ENCODE measurements at places on chromosomes 7 and 10.

GRCh38 chr7:33789871-33790630 lies 115.3 kb upstream of the BMPER start:
- no peak for DNase-seq

- no peak for DNase-seq
Measured at GRCh38 chr10:598415-599170, 90.9 kb downstream of the DIP2C start.

GRCh38 chr10:87915406-87915805 lies 52.0 kb downstream of the PTEN start:
- no peak for DNase-seq

DNA sequence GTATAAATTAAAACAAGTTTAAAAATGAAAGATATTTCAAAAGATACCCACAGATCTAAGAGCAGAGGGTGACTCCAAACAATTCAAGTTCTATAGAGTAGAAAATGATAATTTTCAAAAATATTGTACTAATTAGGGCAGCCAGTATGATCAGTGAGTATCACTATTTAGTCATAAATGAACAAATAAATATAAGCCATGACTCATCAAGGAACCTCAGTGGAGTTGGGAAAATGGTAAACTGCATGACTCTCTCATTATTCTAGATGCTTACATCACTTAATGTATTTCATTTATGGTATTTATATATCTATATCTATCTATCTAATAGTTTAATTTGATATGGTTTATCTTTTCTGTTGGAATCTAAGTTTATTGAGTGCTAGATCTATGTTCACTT lies 94.3 kb downstream of the THSD7A start:
- DNase-seq: no peak

DNA sequence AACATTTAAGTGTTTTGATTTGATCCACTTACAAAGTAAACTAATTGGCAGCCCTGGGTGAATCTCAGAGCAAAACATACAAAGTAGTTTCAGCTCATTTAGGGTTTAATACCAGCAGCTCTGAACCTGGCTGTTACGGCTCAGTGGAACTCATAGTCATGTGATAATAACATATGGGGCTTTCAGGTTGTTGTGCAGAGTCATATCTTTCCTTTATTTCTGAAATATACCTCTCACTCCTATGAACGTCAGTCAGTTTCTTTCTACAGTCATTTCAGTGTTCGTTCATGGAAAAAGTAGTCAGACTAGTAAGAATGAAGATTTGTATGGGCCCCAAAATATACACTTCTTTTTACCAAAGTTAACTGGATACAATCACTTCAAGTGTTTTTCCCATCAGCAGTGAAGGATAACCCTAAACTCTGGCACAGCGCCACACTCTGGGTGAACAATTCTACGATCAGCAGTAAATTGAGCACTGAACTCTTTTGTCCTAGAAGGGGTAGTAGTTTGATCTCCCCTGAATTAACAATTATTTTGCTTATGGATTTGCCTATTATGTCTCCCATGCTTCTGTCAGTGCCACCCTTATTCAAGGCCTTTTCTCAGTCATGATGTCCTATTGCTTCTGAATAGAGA lies 218.6 kb downstream of the THSD7A start:
- DNase-seq: no peak

DNA sequence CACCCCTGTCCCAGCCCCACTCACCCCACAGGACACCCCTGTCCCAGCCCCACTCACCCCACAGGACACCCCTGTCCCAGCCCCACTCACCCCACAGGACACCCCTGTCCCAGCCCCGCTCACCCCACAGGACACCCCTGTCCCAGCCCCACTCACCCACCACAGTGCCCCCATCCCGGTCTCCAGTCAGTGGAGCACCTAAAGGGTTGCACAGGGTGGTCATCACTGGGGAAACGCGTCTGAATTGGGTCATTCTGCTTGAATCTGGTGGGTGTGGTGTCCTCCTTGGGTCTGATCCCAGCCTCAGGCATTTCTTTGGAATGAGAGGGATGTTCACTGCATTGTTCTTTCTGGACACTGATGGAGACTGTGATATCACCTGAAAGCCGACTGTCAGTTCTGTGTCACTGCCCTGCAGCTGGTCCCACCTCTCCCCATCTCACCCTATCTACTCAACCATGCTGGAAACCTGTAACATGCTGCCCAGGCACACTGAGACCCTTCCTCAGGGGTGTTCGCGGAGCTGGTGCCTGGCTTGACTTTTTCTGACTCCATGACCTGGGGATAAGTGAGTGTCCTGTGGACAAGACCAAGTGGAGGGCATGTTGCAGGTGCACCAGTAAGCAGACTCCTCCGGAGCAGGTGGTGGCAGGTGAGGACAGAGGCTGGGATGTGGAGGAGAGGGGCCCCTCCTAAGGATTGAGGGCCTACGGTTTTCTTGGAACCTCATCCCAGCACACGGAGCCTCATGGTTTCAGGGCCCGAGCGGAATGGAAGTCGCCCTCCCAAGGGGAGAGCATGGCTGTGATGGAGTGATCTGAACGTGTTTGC lies 262.5 kb upstream of the PPP2R2D start:
- no peak for DNase-seq

DNA sequence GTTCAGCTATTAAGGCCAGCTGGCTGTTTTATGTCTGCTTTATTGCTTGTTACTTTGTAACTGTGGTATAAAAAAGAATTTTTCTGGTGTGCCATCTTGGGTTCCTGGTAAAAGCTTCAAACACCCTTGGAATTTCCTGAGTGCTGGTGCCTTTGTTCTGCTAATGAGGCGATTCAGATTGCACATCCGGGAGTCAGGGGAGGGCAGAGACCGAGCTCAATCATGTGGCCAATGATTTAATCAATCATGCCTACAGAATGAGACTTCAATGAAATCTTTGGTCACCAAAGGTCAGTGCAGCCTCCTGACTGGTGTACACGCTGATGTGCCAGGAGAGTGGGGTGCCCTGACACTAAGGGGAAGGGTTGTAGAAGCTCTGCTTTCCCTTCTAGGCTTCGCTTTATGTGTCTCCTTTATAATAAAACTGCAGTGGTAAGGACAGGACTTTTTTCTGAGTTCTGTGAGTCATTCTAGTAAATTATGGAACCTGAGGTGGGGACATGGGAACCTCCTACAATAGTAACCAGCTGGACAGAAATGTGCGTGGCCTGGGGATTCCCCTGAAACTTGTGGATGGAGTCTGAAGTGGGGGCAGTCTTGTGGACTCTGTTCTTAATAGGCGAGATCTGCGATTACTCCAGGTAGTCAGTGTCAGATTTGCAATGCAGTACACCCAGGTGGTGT lies 69.4 kb upstream of the OGDHL start:
- no peak for DNase-seq

DNA sequence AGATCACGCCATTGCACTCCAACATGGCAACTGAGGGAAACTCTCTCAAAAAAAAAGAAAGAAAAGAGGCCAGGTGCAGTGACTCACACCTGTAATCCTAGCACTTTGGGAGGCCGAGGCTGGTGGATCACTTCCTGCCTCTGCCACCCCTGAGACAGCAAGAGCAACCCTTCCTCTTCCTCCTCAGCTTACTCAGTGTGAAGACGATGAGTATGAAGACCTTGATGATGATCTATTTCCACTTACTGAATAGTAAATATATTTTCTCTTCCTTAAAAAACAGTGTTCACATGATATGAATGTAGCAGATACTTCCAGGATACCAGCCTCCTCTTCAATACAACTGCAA lies 2.1 kb upstream of the ZKSCAN1 start:
- DNase-seq: no peak

DNA sequence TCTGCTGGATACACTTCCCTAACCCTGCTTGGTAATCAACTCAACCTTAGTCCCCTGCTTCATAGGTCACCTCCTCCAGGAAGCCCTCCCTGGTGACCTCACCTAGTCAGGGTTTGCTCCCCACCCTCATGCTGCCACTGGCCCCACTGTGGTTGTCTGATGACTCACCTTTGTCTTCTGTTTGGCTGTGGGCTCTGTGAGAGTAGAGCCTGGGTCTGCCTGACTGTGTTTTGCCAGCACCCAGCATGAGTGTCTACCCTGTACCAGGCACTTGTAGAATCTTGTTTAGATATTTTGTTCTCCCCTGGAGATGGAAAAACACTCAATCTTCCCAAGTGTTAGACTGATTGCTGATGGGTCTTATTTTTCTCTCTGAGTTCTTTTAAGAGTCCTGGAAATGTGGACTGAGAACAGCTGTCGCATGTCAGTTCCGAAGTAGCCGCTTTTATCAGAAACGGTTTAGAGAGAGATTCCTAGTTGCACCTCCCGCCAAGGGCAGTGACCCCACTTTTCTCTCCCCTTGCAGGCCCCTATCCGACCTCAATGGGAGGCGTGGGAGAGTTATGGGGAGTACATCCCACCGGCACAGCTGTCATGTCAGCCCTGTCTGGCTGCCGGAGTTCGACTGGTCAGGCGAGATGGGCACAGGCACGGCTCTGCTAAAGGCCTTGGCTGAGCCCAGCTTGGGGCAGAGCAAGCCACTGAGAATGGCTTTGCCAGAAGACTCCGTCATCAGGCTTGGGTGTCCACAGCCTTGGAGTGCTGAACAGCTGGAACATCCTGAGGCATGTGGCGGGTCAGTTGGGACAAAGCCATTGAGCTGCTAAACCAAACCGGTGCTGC lies 134.3 kb downstream of the GRK5 start:
- DNase-seq: no peak

GRCh38 chr7:115754226-115754625 lies 276.3 kb downstream of the TFEC start:
- DNase-seq: no peak

DNA sequence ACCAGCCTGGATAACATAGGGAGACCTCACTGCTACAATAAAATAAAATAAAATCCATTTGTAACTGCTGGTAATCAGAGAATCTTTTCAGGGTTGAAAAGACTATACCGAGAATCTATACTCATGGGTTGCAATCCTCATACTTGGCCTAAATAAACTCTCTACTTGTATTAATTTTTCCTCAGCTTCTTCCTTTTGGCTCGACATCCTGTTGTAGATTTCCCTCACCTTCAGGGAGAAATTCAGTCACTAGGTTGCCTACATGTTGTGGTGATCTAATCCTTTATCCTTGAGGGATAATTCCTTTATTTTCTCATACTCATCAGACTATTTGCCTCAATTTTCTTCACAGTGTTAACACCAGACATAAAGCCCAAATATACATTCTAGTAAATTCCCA lies 1093.4 kb downstream of the SORCS3 start:
- no peak for DNase-seq

- DNase-seq: no peak
Measured at GRCh38 chr10:7117806-7118674, 292.8 kb downstream of the SFMBT2 start.

DNA sequence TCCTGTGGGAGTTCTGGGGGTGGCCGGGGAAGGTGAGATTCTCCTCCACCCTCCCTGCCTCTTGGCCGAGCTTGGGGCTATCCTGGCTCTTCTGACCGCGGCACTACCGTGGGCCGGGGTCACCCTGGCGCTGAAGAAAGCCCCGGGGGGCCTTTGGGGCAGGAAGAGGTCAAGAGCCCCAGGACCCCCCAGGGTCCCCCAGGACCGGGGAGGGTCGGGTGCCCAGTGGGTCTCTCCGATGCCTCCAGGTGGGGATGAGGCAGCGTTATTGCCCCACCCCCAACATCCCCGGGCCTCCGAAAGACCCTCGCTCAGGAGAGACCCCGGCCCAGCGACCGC lies 439 bp upstream of the KNDC1 start:
- DNase-seq: no peak

DNA sequence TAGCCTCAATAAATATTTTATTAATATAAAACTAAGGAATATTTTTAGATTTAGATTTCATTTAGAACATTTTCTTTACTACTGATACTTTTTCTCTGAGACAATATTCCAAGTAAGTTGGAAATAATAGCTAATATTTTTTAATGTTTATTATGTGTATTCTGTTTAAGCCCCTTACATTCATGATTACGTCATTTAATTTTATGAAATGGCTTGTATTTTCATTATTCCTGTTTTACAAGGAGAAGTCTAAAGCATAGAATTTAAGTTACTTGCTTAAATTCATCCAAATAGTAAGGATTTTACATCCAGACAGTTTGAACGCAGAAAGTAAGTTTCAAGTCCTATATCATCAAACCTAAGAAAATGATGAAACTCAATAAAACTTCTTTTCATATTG lies 6.1 kb downstream of the DGKB start:
- no peak for DNase-seq

- DNase-seq: no peak
Measured at GRCh38 chr10:48778193-48778857, 93.7 kb downstream of the WDFY4 start.

GRCh38 chr10:94005050-94005449 lies 11.3 kb downstream of the PLCE1 start:
- no peak for DNase-seq

DNA sequence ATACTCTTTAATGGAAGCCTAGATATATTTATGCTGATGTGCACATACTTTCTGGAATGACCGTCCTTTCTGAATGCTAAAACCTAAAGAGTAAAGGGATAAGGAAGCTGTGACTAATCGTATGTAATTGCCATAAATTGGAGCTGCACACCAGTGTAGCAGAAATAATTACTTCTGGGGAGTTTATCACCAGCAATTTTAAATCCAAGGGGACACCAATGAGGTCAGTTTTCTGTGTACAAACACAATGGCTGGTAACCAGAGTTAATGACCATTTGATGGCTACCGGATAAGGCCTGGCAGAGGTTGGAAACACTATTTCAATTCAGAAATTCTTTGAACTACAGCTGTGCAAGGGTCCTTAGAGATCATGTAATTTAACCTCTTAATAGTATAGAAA lies 670.1 kb downstream of the REEP3 start:
- DNase-seq: no peak

DNA sequence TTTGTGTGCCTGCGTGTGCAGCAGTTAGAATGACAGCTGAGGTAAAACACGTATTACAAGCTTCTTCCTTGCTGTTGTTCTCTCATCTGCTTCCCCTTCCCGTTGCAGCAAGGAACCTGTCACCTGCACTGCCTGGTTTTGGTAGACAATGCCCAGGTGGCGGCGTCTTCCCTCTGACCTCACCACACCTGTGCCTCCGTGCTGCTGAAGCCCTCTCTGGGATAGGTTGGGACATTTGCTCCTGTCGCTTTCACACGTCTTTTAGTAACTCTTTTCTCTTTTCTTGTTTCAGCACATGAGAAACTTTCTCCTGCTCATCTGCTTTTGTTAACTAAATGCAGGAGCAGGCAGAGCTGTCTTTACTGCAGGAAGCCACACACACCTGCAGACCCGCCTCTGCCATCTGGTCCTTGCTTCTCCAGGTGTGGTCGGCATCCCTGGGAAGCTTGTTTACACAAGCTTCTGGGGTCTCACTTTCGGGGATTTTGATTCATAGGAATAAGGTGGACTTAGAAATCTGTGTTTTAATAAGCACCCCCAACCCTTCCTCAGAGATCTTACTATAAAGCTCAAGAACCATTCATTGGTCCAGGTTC lies 60.7 kb upstream of the EXOC6 start:
- DNase-seq: no peak

GRCh38 chr7:44965441-44965903 lies 13.3 kb downstream of the MYO1G start:
- no peak for DNase-seq
